Keratinocyte (primary cell): ENCODE measurements at places on chromosomes 1 and 21. TPM values are rescaled to one million over a fixed set of nuclear protein-coding genes. Genes with fewer than 3 reads are reported as not detected.
A peak's percentile ranks its signal among the peaks of the same experiment; 100 is the strongest.

The RNU1-2 gene
- 66.0 to 67.0 TPM in 2 of 3 replicates, not detected in the other for polyA plus RNA-seq

- no peak for DNase-seq
Measured at GRCh38 chr1:14365301-14365988, 233.0 kb upstream of the KAZN start.

The CFHR4 gene
- not detected in 3 replicates for polyA plus RNA-seq

The RAD54L gene
- polyA plus RNA-seq: 0.42 to 5.1 TPM (median 3.8 TPM) in 3 replicates

The SLC2A5 gene
- 0.16 to 1.1 TPM (median 0.77 TPM) in 3 replicates for polyA plus RNA-seq

DNA sequence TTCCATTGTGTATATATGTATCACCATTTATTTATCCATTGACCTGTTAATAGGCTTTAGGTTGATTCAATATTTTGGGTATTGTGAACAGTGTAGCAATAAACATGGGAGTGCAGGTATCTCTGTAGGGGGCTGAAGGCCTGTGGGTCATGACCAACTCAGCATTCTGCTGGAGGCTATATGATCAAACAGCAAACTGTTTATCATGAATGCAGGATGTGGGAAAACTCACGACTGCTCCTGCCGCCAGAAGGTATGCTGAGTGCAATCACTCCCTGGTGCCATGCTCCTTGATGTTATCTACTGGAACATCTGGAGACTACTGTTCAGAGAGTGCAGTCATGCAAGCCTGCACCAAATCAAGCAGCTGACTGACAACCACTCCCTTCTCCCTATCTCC is 275.2 kb downstream of the COL11A1 start:
- DNase-seq: no peak

The CLCN6 gene
- polyA plus RNA-seq: 5.2 to 9.8 TPM (median 7.4 TPM) in 3 replicates

The CFHR3 gene
- not detected in 3 replicates for polyA plus RNA-seq

DNA sequence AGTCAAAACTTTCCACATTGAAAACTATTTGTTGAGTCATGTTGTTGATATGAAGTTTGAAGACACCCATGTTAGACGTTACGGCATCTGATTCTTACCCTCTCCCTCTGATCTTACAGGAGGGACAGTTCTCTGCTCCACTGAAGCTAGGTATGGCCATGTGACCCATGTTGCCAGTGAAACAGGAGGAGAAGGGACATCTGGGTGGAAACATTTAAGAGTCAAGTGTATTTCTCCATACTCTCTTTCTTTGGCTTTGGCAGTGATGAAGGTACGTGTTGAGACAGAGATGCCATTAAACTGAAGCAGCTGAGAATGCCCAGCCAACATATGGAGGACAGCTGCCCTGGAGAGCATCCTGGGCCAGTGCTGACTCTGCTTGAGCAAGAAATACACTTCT is 198.4 kb upstream of the PTGFR start:
- DNase-seq: no peak

DNA sequence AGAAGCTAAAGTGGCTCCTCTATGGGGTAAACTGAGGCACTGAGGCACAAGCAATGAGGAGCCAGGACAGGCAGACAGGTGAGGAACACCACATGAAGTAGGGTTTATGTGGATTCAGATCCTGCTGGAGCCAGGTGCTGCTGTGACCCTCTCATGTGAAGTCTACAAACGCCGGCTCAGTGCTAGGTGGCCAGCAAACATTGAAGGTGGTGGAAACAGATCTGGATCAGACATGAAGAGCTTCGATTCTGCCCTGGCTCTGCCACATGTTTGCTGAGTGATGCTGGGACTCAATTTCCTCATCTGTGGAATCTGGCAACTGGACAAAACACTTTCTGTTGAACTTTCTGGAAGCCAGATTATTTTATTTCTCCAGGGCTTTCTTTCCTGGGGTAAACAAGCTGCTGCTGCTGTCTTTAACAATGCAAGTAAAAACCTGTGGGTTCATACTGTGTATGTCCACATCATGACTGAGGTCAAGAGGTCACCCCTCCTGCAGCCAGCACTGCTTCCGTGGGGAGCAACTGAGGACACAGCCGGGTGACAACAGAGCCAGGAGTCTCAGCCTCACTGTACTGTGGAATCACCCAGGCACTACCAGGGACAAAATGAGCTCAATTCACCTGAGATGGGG is 33.3 kb downstream of the HMGB4 start:
- no peak for DNase-seq

The PLA2G2A gene
- 0.08 TPM in 1 of 3 replicates, not detected in the others for polyA plus RNA-seq

DNA sequence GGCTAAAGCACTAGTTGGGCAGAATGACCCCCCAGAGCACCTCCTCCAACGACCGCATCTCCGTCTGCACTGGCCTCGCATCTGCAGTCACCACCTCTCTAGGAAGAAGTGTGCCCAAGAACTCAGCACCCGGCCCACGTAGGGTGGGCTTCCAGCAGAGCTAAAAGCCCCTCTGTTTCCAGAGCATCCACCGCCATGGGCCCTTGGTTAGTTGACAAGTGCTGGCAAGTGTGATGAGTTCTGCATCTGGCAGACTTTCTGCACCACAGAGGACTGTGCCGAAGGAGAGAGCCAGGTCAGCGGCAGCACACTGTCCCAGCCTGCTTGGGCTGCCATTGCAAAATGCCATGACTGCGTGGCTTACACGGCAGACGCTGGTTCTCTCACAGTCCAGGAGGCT is 76.4 kb upstream of the COL6A1 start:
- no peak for DNase-seq

DNA sequence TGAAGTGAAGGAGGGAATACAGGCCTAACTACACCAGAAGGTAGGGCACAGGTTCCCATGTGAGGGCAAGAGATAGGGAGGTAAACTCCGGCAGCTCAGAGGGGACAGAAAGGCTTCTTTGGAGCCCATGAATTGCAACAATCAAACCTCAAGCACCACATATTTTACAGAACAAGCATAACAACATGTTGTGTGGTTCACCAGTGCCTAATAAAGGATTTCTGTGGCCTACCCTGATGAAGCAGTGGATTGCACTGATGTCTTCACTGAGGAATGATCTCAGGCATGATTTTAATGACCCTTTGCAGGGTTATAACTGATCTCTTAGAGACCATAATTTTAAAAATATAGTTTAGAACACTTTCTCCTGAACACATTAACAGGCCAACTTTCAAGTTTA is 77.4 kb downstream of the RUNX1 start:
- DNase-seq: no peak

DNA sequence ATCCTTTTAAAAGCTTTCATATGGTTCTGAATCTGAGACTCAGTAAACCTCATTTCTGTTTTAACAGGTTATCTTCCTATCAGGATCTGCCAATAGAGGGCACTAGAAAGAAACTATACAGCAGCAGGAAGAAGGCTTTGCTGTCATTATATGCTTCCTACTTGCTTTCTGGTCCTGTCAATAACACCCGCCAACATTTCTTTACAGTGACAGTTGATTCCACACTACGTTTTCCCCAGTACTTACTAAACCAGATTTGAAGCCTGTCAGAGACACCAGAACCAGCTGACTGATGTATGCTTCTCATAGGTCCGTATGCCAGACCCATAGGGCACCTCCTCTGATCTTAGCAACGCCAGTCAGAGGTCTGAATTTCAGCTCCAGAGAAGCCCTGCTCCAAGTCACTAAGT is 341.0 kb upstream of the NEGR1 start:
- no peak for DNase-seq

DNA sequence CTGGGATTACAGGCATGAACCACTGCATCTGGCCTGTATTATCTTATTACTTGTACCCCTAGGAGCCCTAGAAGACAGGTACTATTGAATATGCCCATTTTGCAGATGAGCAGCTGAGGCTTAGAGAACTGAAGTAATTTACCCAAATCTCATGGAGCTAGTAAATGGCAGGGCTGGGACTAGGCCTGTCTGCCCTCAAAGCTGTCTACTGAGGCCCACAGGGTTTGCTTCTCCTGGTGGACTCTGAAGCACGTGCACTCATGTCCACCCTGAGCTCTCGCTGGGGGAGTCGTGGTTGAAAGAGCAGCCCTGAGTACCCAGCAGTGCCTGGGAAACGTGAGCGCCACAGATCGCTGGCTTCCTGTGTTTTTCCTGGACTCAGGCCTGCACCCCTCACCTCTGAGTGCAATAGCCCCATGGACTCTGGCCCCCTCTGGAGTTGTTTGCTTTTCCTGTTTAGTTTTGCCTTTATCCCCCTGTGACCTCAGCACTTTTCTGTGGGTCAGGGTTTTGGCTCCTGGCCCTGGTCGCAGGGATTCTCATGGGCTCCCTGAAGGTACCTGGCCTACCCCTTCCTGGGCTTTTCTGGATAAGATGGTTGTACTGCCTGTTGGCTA is 52.4 kb downstream of the ARHGEF10L start:
- no peak for DNase-seq

The RIPPLY3 gene
- polyA plus RNA-seq: 0.05 to 0.07 TPM in 2 of 3 replicates, not detected in the other

DNA sequence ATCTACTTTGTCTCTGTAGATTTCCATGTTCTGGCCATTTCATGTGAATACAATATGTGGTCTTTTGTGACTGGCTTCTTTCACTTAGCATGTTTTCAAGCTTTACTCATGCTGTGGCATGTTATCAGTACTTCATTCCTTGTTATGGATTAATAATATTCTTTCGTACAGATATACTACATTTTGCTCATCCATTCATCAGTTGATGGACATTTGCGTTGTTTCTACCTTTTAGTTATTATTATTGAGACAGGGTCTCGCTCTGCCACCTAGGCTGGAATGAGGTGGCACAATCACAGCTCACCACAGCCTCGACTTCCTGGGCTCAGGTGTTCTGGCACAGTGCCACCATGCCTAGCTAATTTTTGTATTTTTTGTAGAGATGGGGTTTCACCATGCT is 21.4 kb downstream of the SFPQ start:
- no peak for DNase-seq

The TMEM39B gene
- polyA plus RNA-seq: 6.8 to 11.7 TPM (median 7.3 TPM) in 3 replicates

The ST6GALNAC3 gene
- 0.08 to 0.09 TPM in 2 of 3 replicates, not detected in the other for polyA plus RNA-seq

The FAM151A gene
- polyA plus RNA-seq: 0.07 to 0.10 TPM (median 0.07 TPM) in 3 replicates

GRCh38 chr1:162177126-162177525 is 107.6 kb downstream of the NOS1AP start:
- no peak for DNase-seq

The SPRR2G gene
- polyA plus RNA-seq: 0.73 to 6.2 TPM (median 3.3 TPM) in 3 replicates

GRCh38 chr1:160405331-160405877 is 5.0 kb downstream of the VANGL2 start:
- no peak for DNase-seq

DNA sequence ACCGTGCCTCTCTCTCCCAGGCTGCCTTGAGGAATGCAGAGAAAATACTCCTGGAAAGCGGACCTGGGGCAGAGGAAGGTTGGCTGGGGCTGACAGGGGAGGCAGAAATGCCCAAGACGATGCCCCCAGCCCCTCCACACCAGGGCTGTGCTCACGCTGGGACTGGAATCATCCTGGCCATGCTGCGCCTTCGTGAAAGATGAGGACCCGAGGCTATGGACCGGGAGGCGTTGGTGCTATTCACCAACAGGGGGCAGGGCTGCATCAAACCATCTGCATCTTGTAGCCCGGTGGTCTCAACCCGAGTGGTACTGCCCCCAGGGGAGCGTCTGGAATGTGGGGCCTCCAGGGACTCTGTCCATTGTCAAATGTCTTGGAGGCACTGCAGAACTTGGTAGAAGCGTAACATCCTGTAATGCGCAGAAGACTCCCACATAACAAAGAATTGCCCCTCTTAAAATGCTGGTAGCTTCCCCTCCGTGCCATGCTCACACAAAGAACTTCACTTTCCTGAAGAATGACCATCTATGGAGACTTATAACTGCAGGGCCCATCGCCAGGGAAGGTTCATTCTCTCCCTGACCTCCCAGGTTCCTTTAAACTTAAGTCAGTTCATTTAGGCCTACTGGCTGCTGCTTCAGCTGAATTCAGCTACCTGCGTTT is 251.2 kb downstream of the RRAGC start:
- no peak for DNase-seq

GRCh38 chr1:36432616-36433015 is 17.6 kb downstream of the OSCP1 start:
- no peak for DNase-seq

GRCh38 chr1:14820295-14821085 is 222.0 kb downstream of the KAZN start:
- no peak for DNase-seq

DNA sequence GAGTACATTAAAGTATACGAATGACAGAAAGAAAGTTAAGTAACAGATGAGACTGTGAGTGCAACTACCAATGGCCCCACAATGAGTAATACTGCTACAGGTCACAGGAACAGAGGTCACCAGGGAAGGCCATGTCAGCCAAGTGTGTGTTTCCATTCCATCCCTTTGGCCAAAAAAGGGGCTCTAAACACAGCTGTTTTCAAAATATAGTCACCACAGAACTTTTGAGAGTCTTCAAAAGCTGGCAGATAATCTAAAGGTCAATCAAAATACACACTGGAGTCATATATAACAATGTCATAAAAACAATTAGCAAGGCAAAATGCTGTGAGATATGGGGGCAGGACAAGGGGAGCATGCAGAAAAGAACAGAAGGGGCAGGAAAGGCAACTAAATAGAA is 10.2 kb downstream of the USP24 start:
- DNase-seq: no peak

The RPL11 gene
- 1,640 to 2,447 TPM (median 1,913 TPM) in 3 replicates for polyA plus RNA-seq

DNA sequence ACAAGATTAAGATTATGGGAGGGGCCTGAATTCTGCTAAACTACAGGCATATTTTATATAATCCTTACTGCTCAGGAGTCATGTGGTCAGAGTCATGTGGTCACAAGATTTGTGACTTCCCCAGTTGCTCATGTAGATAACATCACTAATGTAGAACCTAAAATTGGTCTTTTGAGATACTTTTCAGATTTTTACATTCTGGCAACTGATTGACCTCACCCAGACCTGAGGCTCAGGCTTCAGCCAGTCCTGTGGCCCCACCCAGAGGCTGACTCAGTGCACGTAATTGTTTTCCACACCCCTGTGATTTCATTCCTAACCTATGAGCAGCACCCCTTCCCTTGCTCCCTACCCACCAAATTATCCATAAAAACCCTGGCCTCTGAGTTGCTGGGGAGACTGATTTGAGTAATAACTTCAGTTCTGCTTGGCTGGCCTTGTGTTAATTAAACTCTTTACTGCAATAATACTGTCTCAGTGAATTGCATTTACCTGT is 41.7 kb upstream of the ZNF326 start:
- DNase-seq: peak; percentile 79

- DNase-seq: no peak
Measured at GRCh38 chr1:184597650-184598357, 156.9 kb downstream of the EDEM3 start.

The FTCD gene
- 0.08 TPM in 1 of 3 replicates, not detected in the others for polyA plus RNA-seq

GRCh38 chr1:75720820-75721219 is 3.7 kb upstream of the ACADM start:
- DNase-seq: no peak
